ENCODE measurements at places on chromosomes 3 and 15. TPM values are rescaled to one million over a fixed set of nuclear protein-coding genes. Genes with fewer than 3 reads are reported as not detected.
A peak's percentile ranks its signal among the peaks of the same experiment; 100 is the strongest.

DNA sequence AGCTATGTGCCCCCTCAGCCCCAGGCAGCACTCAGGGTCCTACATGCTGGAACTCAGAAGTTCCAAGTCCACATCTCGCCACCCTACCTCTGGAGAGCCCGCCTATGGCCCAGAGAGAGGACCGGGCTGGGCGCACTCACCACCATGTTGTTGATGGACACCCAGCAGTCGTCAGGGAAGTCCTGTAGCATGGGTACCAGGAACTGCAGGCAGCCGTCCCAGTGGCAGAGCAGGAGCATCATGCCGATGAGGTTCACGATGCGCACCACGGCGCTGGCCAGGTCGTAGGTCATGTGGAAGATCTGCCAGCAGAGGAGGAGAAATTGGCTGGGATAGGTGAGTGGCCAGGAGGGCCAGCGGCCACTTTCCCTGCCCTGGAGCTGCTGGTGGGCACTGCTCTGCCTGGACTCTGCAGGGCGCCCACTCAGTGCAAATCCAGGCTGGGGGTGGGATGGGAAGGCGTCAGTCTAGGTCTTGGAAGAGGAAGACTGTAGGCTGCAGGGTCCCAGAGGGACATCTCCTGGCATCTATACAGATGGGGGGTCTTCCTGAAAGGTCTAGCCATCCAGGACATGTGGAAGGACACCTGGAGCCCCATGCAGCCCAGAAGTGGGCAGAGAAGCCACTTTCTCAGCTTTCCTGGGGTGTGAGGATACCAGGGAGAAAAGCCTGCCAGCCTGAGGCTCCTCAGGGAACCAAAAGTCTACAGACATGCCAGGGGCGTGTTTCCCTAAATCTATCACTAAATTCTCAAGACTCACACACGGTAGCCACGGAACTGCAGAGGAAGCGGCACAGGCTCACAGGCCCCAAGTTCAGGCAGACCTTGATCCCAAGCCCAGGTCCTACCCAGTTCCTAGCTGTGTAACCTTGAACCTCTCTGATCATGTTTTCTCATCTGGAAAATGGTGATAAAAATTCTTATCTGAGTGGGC lies 36.5 kb downstream of the HCN4 start:
- no peak overlapping the region for H3K4me3 ChIP-seq
- H3K27me3 ChIP-seq = no peaks in the 10 kb centered on the region
- no peak overlapping the region for H3K27ac ChIP-seq
- DNase-seq = no peak

SI gene
- total RNA-seq = not detected

DNA sequence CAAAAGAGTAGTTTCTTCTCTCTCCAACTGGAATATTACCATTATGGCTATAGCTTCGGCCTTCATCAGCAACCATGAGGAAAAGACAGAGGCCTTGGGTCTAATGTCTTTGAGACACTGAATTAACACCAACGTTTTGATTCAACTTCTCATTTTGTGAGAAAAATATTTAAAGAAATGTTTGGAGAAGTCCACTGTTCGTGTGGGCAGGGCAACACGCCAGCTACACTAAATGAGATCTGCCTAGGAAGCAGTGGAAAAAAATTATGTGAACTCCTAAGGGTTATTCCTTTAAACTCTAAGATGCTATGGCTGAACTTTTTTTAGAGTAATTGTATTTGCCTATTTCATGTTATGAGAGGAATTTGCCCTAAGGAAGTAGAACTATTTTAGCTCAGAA lies 41.8 kb downstream of the NCEH1 start:
- DNase-seq = no peak
- no peak overlapping the region for H3K4me3 ChIP-seq

DNA sequence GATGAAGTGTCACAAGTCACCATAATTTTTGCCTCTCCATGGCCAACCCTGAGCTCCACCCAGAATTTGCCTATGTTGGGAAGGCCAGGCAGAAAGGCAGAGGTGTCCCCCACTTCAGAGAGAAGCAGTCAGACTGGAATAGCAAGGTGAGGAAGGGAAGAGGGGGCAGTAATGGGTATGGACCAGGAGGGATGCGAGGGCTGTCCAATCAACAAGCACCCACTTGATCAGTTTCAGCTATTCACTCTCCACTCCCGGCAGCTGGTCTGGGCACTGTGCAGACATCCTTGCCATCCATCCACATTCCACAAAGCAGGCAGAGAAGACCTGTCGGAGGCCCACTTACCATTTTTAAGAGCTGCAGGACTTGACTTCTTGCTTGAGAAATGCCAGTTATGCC lies 43.5 kb upstream of the CTNNB1 start:
- H3K4me1 ChIP-seq = no peaks in the 10 kb centered on the region
- H3K27me3 ChIP-seq = no peaks in the 10 kb centered on the region
- no peak overlapping the region for H3K4me3 ChIP-seq

DNA sequence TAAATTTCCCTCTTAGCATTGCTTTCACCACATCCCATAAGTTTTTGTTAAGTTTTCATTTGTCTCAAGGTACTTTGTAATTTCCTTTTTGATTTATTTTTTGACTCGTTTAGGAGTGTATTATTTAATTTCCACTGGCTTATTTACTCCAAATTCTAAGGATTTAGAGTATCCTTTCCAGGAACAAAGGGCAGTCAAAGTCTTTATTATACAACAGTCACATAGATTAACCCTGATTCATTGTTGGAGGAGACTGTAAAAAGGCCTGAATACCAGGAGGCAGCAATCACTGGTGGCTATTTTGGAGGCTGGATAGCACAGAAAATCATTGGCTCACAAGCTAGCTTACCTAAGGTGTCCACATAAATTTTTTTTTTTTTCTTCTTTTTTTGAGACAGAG lies 39.9 kb downstream of the OIP5 start:
- no peak for DNase-seq
- H3K4me3 ChIP-seq = no peak overlapping the region
- no peaks in the 10 kb centered on the region for H3K4me1 ChIP-seq
- H3K36me3 ChIP-seq = peaks cover 62% of the 10 kb centered on the region

RPL35A gene
- total RNA-seq = 736 TPM

DNA sequence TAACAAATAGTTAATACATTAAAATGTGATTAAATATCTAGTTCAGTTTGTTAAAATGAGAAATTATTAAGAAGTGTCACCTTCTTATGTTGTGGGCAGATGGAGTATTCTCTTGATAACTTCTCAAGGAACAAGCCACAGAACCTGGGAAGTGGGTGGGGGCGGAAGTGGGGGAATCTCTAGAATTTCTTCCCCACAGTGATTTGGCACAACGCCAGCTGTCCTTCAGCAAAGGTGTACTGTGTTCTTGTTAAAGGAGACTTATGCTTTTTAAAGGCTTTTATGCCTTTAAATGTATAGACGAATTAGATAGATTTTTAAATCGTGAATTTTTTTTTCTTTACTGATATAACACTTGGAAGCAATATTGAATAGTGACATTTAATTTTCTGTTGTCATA lies 42.4 kb downstream of the SEC22A start:
- H3K36me3 ChIP-seq = peaks cover 36% of the 10 kb centered on the region
- H3K27me3 ChIP-seq = no peaks in the 10 kb centered on the region
- H3K4me3 ChIP-seq = no peak overlapping the region

GRCh38 chr15:86353213-86353612 lies 273.5 kb downstream of the AGBL1 start:
- no peak overlapping the region for H3K27ac ChIP-seq
- DNase-seq = no peak
- no peaks in the 10 kb centered on the region for H3K27me3 ChIP-seq
- no peaks in the 10 kb centered on the region for H3K36me3 ChIP-seq

GRCh38 chr3:66394019-66394752 lies 106.6 kb downstream of the LRIG1 start:
- H3K36me3 ChIP-seq = peaks cover 54% of the 10 kb centered on the region
- H3K27ac ChIP-seq = peak overlapping the region; percentile 22
- DNase-seq = no peak
- H3K27me3 ChIP-seq = no peaks in the 10 kb centered on the region
- H3K4me1 ChIP-seq = no peaks in the 10 kb centered on the region

DNA sequence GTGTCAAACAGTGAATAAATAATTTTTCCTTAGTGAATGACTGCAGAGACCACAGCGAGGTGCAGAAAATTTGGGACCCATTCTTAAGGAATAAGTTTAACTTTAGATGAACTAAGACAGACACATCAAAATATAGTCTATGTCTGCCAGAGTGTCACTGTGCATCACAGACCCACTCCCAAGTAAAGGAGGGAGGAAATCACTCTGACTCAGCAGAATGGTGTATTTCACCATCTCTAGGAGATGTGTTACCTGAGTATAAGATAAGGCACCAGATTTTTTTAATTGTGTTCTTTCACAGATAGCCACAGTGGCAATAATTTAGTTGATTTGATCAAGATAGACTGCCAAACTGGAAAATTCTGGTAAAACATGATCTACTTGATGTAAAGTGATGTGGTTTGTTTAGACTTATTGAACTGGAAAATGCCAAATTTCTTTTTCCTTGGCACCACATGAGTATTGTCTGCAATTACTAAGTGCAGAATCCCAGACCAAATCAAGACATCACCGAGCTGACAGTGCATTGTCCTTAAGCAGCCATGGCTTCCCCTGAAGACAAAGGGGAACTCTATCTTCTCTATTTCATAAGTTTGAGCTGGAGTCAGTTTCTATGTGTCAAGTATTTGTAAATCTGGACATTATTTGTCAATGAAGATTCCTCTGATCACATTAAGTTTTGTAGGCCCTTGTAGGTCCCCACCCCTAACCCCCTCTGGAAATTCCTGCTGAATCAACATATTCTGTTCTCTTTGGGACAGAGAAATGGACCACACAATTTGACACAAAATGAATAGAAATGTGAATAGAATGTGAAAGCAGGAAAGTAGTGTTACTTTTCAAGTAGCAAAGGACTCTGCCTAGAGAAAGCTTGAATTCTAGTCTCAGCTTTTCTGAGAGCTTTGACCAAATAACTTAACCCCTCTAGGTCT lies 47.6 kb downstream of the TIPARP start:
- H3K27ac ChIP-seq = no peak overlapping the region
- H3K36me3 ChIP-seq = no peaks in the 10 kb centered on the region
- H3K27me3 ChIP-seq = no peaks in the 10 kb centered on the region
- H3K4me1 ChIP-seq = no peaks in the 10 kb centered on the region

DNA sequence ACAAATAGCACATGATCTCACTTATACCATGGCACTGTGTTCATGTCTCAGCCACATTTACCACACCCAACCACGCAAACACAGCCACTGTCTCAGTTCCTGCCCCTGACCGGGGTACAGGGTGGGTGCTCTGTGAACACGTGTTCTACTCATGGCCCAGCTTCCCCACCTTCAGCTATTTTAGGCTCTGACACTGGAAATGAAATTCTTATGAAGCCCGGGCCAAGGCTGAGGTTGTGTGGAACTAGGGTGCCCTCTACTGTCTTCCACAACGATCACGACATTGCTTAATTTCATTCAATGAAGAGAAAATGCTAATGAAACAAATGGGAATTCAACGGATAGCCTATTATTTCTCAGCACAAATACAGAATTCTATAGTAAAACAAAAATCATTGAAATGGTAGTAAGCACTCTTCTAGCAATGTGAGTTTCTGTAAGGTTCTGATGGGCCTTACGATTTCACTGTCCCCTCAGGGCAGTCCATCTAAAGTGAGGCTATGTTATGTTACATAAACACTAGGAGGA lies 2.1 kb upstream of the GABRA5 start:
- no peaks in the 10 kb centered on the region for H3K4me1 ChIP-seq
- H3K4me3 ChIP-seq = no peak overlapping the region
- no peaks in the 10 kb centered on the region for H3K36me3 ChIP-seq
- H3K27ac ChIP-seq = no peak overlapping the region
- H3K27me3 ChIP-seq = peaks cover 57% of the 10 kb centered on the region

SAMMSON gene
- total RNA-seq = not detected

- no peaks in the 10 kb centered on the region for H3K27me3 ChIP-seq
- H3K4me3 ChIP-seq = no peak overlapping the region
- H3K36me3 ChIP-seq = no peaks in the 10 kb centered on the region
Observed at GRCh38 chr3:30986551-30986950, 92.1 kb upstream of the GADL1 start.

GRCh38 chr15:69686626-69687025 lies 234.0 kb downstream of the RPLP1 start:
- H3K4me3 ChIP-seq = no peak overlapping the region
- DNase-seq = no peak
- no peaks in the 10 kb centered on the region for H3K4me1 ChIP-seq
- H3K36me3 ChIP-seq = no peaks in the 10 kb centered on the region
- H3K27ac ChIP-seq = no peak overlapping the region

DNA sequence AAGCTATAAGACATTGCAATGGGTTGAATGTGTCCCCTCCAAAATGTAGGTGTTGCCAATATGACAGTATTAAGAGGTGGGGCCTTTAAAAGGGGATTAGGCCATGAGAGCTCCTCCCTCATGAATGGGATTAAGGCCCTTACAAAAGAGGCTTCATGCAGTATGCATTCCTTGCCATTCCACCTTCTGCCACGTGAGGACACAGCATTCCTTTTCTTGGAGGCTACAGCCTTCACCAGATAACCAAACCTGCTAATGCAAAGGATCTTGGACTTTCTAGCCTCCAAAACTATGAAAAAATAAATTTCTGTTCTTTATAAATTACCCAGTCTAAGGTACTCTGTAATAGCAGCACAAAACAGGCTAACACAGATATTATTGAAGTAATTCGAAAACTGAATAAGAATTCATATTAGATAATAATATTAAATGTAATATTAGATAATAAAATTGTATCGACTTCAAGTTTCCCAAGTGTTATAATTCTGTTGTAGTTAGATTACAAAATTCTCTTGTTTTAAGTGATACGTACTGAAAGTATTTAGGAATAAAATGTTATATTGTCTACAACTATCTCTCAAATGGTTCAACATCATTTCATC lies 29.4 kb upstream of the ATP8B4 start:
- peak; percentile 20 for DNase-seq
- H3K36me3 ChIP-seq = no peaks in the 10 kb centered on the region
- no peak overlapping the region for H3K27ac ChIP-seq
- no peaks in the 10 kb centered on the region for H3K27me3 ChIP-seq
- no peak overlapping the region for H3K4me3 ChIP-seq

DNA sequence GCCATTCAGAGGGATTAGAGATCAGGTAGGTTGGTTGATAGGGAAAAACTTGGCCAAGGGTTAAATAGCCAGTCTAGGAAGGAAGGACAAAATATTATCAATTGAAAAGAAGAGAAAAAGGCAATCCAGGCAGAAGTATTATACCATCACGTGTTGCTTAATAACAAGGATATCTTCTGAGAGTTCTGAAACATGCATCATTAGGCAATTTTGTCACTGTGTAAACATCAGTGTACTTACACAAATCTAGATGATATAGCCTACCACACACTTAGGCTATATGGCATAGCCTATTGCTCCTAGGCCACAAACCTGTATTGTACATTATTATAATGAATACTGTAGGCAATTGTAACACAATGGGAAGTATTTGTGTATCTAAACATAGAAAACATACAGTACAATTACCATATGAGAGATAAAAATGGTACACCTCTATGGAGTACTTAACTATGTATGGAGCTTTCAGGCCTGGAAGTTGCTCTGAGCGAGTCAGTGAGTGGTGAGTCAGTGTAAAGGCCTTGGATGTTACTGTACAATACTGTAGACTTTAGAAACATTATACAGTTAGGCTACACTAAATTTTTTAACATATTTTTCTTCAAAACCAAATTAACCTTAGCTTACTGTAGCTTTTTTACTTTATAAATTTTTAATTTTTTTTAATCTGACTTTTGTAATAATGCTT lies 2.7 kb downstream of the TEX55 start:
- H3K4me1 ChIP-seq = no peaks in the 10 kb centered on the region
- H3K27me3 ChIP-seq = no peaks in the 10 kb centered on the region
- no peaks in the 10 kb centered on the region for H3K36me3 ChIP-seq
- no peak for DNase-seq

OR5K2 gene
- total RNA-seq = not detected

LOXL1 gene
- total RNA-seq = 22.3 TPM

SELENOS gene
- 62.8 TPM for total RNA-seq

CHAC1 gene
- total RNA-seq = 5.8 TPM

SCN11A gene
- 0.13 TPM for total RNA-seq
